ENCODE measurements at places on chromosomes 1 and 21.

DNA sequence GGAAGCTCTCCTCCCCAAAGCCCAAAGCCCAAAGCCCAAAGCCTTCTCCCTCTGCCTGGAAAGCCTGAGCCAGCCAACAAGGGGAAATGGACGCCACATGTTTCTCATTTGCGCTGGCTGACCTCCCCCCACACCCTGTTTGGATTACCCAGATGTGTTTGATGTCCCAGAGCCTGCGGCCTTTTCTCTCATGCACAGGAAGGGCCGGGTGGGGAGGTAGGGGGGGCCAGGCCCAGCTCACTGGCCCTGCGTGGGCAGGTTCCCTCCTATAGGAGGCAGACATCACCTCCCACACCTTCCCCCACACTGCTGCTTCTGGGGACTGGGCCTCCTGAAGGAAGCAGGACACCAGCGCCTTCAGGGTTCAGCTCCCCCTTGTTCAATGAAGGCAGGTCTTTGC is 116.3 kb downstream of the NAV1 start:
- DNase-seq: peak; percentile 90

DNA sequence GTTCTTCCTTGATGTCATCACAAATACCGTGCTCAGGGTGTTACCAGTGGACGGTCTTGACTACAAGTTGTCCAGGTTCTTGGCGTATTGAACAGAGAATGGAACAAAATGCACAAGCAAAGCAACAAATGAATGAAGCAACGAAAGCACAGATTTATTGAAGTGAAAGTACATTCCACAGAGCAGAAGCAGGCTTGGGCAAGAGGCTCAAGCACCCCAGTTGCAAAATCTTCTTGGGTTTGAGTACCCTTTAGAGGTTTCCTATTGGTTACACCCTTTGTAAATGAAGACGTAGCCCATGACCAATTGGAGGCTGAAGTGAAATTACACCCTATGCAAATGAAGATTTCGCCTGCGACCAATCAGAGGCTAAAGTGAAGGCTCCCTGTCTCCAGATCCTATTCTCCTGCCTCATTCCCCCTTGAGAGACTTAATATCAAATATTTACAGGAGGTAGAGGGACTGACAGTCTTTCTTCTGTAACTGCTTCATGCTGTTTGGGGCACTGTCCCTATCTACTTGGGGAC is 38.3 kb downstream of the YY1AP1 start:
- no peak for DNase-seq

GRCh38 chr1:6111571-6111970 is 65.9 kb downstream of the KCNAB2 start:
- no peak for DNase-seq

- no peak for DNase-seq
Observed at GRCh38 chr21:42081931-42082381, 10.8 kb downstream of the UMODL1 start.

DNA sequence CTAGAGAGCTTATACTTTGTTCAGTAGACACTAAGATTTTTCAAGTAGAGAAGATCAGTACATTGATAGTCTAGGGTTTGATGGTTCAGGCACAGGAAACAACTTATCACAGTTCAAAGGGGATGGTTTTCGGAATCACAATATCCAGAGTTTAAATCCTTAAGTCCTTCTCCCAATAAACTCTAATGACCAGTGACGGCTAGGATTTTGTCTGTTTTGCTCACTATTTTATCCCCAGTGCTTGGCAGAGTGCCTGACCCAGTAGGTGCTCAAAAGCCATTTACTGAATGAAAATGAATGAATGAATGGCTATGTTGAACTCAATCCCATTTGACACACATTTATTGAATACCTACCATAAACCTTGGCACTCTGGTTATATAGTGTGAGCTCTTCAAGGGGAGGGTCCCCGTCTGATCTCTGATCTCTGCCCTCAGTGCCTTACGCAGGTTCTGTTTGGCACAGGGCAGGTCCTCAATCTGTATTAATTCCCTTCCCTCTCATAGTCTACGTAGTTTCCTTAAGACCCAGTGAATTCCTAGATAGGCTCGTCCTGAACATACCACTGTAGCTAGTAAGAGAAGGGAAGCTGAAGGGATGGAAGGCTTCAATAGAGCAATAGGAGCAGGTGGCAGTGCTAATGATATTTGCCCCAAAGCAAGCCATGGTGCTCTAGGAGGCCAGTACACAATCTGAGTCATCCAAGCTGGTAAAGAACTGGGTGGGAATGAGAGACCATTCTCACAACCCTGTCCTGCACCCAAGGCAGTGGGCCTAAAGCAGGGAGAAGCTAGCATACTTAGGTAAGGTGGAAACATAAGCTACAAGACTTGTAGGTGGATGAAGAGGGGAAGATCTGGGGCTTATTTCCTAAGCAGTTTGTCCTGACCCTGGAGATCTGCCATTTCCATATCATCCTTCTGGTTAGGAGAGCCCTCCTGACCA is 53.4 kb downstream of the DMAP1 start:
- DNase-seq: no peak

DNA sequence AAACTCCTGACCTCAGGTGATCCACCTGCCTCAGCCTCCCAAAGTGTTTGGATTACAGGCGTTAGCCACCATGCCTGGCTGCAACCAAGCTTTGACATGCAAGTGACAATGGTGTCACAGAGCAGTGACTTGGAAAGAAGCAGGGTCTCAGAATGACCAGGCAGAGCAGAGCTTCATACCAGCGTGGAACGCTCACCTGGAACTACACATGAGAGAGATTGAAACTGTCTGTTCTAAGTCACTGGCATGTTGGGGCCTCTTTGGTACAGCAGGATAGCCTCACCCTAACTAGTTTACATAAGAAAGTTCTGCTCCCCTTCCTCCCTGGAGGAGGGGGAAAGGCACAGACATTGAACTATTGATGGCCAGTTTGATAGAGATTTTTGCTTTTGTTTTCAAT is 47.5 kb upstream of the ITPKB start:
- DNase-seq: no peak

DNA sequence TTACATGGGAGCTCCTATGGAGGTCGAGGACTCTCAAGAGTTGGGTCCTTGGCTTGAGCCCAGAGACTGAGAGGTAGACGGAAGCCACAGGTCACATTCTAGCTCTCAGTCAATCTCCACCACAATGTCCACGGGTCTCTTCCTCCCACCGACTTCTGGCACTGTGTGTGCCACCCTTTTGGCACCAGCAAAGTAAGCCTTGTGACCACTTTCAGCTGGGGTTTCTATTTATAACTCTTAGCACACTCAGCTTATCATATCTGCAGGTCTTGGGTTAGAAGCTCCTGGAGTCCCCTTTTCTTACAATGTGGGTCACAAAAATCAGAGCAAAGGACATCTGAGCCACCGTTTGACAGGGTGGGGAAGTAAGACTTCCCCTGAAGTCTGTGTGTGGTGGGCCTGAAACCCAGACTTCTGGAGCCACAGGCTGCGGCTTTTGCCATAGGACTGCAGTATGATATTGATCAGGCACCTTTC is 28.3 kb downstream of the NCMAP start:
- no peak for DNase-seq

Measured in fibroblast of skin of abdomen (primary cell).